HT1080 (cell line): ENCODE measurements at places on chromosomes 4 and X. TPM values are rescaled to one million over a fixed set of nuclear protein-coding genes. Genes with fewer than 3 reads are reported as not detected.

The ADAM29 gene
- not detected in 2 replicates for total RNA-seq

The TNMD gene
- total RNA-seq = not detected in 2 replicates

The FGG gene
- 0.11 TPM in 1 of 2 replicates, not detected in the other for total RNA-seq

The S100G gene
- total RNA-seq = not detected in 2 replicates

The OR13H1 gene
- not detected in 2 replicates for total RNA-seq

The SSX5 gene
- total RNA-seq = not detected in 2 replicates

The F9 gene
- total RNA-seq = not detected in 2 replicates

The PAK3 gene
- total RNA-seq = 0.03 TPM in 1 of 2 replicates, not detected in the other

The TKTL2 gene
- total RNA-seq = not detected in 2 replicates

The REELD1 gene
- not detected in 2 replicates for total RNA-seq

The PDHA1 gene
- 114 and 153 TPM in 2 replicates for total RNA-seq

The ALB gene
- 1.1 TPM in 1 of 2 replicates, not detected in the other for total RNA-seq

The MAB21L2 gene
- total RNA-seq = not detected in 2 replicates

The DGAT2L6 gene
- total RNA-seq = not detected in 2 replicates

The OPRPN gene
- total RNA-seq = not detected in 2 replicates

The GAK gene
- total RNA-seq = 101 and 121 TPM in 2 replicates

The PRKG2 gene
- 0.05 TPM in 1 of 2 replicates, not detected in the other for total RNA-seq

The TMEM35A gene
- total RNA-seq = 0.16 TPM in 1 of 2 replicates, not detected in the other

The PF4V1 gene
- total RNA-seq = not detected in 2 replicates

The SCRG1 gene
- total RNA-seq = not detected in 2 replicates

The NOCT gene
- total RNA-seq = 25.2 and 30.4 TPM in 2 replicates

The RBMXL3 gene
- not detected in 2 replicates for total RNA-seq

The FOXR2 gene
- total RNA-seq = 16.4 and 18.0 TPM in 2 replicates

The MAGEA1 gene
- 14.1 and 15.2 TPM in 2 replicates for total RNA-seq

The MAOB gene
- not detected in 2 replicates for total RNA-seq

The HSFX3 gene
- not detected in 2 replicates for total RNA-seq

The SMIM43 gene
- not detected in 2 replicates for total RNA-seq

The ADH1A gene
- not detected in 2 replicates for total RNA-seq

The ZXDA gene
- 0.07 and 0.16 TPM in 2 replicates for total RNA-seq

The GYPA gene
- not detected in 2 replicates for total RNA-seq

The PGRMC2 gene
- total RNA-seq = 8.5 and 18.9 TPM in 2 replicates

The ZNF157 gene
- not detected in 2 replicates for total RNA-seq

The CSAG2 gene
- 2.9 and 6.1 TPM in 2 replicates for total RNA-seq

The ARMCX1 gene
- 31.9 and 34.7 TPM in 2 replicates for total RNA-seq

The MYOZ2 gene
- total RNA-seq = not detected in 2 replicates

The CISD2 gene
- total RNA-seq = 51.3 and 67.5 TPM in 2 replicates

The ATP5ME gene
- total RNA-seq = 214 and 483 TPM in 2 replicates

The EXOC1L gene
- not detected in 2 replicates for total RNA-seq

The FABP2 gene
- not detected in 2 replicates for total RNA-seq

The SETD7 gene
- total RNA-seq = 42.2 and 45.2 TPM in 2 replicates

The NKX3-2 gene
- total RNA-seq = 0.51 and 1.3 TPM in 2 replicates

The TLR6 gene
- 1.4 and 1.6 TPM in 2 replicates for total RNA-seq

The MAP3K15 gene
- total RNA-seq = 3.2 and 4.5 TPM in 2 replicates

The BMPR1B gene
- 3.2 and 4.7 TPM in 2 replicates for total RNA-seq

The CYTL1 gene
- 1.5 and 2.2 TPM in 2 replicates for total RNA-seq

The DMRTC1 gene
- not detected in 2 replicates for total RNA-seq

The F8A2 gene
- not detected in 2 replicates for total RNA-seq

The CNGA1 gene
- 0.17 TPM in 1 of 2 replicates, not detected in the other for total RNA-seq

The EPHA5 gene
- not detected in 2 replicates for total RNA-seq

The CA5B gene
- 1.2 and 1.6 TPM in 2 replicates for total RNA-seq

The TCEAL7 gene
- not detected in 2 replicates for total RNA-seq
